ENCODE measurements at places on chromosomes 12 and 14.
A peak's percentile ranks its signal among the peaks of the same experiment; 100 is the strongest.

GRCh38 chr12:43832463-43833168, 3.3 kb upstream of the TMEM117 start:
- no peak for DNase-seq

GRCh38 chr12:92290886-92291285, 145.2 kb upstream of the BTG1 start:
- DNase-seq = no peak

GRCh38 chr12:6695313-6696045, 5.1 kb downstream of the PIANP start:
- DNase-seq = no peak

GRCh38 chr14:72726444-72726843, 167.5 kb downstream of the DPF3 start:
- DNase-seq = no peak

DNA sequence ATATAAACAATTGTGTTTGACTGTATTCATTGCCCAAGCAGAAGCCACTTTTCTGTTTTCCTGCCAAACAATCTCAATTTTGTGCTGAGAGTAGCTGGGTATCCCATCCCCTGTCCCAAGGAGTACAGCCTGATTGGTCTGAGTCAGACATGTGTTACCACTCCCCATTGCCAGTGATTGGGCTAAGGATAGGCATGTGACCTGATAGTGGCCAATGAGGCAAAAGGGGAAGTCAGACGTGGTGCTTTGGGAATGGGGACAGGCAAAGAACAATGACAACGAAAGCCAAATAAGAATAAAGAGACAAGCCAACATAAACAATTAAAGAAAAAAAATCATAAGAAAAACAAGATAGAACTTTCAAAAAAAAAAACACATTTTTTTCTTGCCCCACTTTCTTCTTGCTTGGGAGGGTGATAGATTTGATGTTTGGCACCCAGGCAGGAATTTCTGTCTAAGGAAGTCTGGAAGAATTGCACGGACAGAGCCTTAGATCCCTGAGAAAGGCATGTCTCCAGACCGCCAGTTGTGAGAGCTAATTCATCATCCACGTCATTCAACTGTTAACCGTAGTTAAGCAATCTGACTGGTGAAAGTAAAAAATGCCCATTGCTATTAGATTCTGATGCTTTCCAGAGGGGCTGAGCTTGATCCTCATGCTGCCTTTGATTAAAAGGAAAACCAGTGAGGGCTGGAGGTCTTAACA, 626.6 kb upstream of the TMEM132C start:
- no peak for DNase-seq

- no peak for DNase-seq
Observed at GRCh38 chr14:84253326-84253725, 1276.6 kb upstream of the FLRT2 start.

DNA sequence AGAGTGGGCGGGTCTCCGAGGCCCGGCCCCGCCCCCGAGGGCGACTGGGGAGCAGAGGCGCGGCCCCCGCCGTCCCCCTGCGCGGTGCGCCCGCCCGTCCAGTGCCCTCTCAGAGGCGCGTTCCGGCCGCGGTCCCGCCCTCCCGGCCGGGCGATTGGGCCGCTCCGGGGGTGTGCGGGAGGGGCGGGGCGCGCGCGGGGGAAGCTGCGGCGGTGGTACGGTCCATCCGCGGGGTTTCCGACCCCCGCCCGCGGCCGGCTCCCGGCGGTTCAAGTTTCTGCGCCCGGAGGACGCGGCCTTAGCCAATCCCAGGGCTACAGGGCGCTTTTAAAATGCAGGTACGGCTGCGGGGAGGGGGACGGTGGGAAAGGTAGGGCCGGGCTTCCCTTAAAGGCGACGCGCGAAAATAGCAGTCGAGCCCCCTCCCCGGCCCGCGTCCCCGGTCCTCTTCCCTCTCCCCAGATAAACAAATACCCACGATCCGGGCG, 315 bp upstream of the CCDC85C start:
- DNase-seq = peak; percentile 88
